ENCODE measurements at places on chromosomes 13 and 19.

- DNase-seq, result no peak
- H3K4me3 ChIP-seq, result no peak overlapping the region
- no peaks in the 10 kb centered on the region for H3K4me1 ChIP-seq
- no peak overlapping the region for H3K27ac ChIP-seq
- no peaks in the 10 kb centered on the region for H3K27me3 ChIP-seq
- no peaks in the 10 kb centered on the region for H3K36me3 ChIP-seq
These were observed 360.4 kb downstream of the KLF5 start for GRCh38 chr13:73419186-73419585.

DNA sequence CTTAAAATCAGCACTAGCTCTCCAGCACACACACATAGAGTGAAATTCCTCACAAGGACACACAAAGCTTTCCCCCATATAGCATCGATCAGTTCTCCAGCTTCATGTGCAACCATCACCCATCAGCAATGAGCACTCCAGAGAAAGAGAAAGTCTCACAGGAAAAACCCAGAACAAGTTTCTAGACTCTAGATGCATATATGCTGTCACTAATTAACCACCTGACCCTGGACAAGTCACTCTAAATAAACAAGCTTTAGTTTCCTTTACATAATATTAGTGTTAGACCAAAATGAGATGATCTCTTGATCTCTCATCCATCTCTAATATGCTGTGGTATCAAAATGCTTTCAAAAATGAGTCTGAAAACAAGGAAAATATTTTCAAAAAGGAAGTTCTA, 81.2 kb downstream of the TBC1D4 start:
- H3K4me1 ChIP-seq, result no peaks in the 10 kb centered on the region
- no peaks in the 10 kb centered on the region for H3K27me3 ChIP-seq
- H3K4me3 ChIP-seq, result no peak overlapping the region
- no peaks in the 10 kb centered on the region for H3K36me3 ChIP-seq
- no peak for DNase-seq

DNA sequence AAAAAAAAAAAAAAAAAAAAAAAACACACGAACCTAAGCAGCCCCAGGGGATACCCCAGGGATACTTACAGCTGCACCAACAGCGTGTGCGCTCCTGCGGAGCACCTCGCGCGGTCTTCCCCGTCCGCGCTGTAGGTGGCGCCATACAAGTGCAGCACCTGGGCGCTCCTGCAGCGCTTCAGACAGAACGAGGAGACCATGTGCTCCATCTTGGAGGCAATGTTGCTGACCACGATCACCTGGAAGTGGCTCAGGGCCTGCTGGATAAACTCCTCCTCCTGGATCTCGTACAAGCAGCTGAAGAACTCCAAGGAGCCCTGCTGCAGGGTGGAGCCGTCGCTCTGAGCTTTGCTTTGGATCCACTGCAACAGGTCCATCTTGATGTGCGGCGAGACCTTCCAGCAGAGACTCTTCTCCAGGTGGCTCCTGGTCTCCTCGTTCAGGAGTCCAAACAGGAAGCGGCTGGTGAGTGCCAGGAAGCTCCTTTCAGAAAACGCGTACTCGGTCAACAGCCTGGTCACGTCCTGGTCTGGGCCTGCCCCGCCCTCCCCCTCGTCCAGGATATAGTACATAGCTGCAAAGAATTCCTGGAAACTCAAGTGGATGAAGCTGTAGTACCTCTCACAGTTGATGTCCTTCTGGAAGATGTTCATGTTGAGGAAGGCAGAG, 14.5 kb downstream of the NLRP12 start:
- no peaks in the 10 kb centered on the region for H3K4me1 ChIP-seq
- no peak overlapping the region for H3K4me3 ChIP-seq
- no peak for DNase-seq
- H3K27me3 ChIP-seq, result no peaks in the 10 kb centered on the region
- no peak overlapping the region for H3K27ac ChIP-seq

GRCh38 chr19:46634045-46634655, 1.9 kb downstream of the GNG8 start:
- DNase-seq, result peak; percentile 98
- H3K27ac ChIP-seq, result peak overlapping the region; percentile 68
- H3K27me3 ChIP-seq, result no peaks in the 10 kb centered on the region
- peaks cover 52% of the 10 kb centered on the region for H3K4me1 ChIP-seq

Measured in CD4-positive, alpha-beta T cell (primary cell).